Tibial nerve (tissue), 4 donors: ENCODE measurements at places on chromosomes 12 and 14. TPM values are rescaled to one million over a fixed set of nuclear protein-coding genes. Genes with fewer than 3 reads are reported as not detected.

FITM1 gene
- not detected for total RNA-seq

DDX51 gene
- 43.8 TPM for total RNA-seq

ACOT6 gene
- not detected for total RNA-seq

CRADD gene
- 53.7 TPM for total RNA-seq

SLC35F4 gene
- not detected for total RNA-seq

PDZRN4 gene
- 197 TPM for total RNA-seq

RNASE2 gene
- 0.59 TPM for total RNA-seq

PSMC1 gene
- total RNA-seq, result 96.1 TPM

GPRC5D gene
- total RNA-seq, result not detected

DENND5B gene
- total RNA-seq, result 22.6 TPM

TSPAN11 gene
- total RNA-seq, result 20.7 TPM

- DNase-seq, result no peak
These were observed 700.6 kb downstream of the DIO2 start for GRCh38 chr14:79510659-79511058.

DNA sequence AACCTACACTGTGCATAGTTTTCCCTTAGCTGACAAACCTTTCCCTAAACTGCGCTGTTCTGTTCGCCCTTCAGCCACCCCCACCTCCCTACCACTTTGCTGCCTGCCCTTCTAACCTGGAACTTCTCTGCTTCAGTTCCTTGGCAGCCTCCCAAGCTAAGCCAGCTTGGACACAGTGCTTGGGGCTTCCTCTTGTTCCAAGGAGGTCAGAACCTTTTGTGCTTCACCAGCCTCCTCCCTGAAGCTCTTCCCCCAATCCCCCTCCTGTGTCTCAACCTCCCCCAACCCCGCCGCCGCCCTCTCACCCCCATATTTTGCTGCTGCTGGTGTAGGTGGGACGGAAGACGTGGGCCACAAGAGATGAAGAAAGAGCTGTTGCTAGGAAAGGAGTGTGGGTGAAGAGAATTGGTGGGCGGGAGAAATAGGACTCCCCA lies 8.1 kb upstream of the RIC8B start:
- peak; percentile 71 for DNase-seq

GRCh38 chr12:113642672-113643071 lies 171.0 kb upstream of the LHX5 start:
- DNase-seq, result no peak

DNA sequence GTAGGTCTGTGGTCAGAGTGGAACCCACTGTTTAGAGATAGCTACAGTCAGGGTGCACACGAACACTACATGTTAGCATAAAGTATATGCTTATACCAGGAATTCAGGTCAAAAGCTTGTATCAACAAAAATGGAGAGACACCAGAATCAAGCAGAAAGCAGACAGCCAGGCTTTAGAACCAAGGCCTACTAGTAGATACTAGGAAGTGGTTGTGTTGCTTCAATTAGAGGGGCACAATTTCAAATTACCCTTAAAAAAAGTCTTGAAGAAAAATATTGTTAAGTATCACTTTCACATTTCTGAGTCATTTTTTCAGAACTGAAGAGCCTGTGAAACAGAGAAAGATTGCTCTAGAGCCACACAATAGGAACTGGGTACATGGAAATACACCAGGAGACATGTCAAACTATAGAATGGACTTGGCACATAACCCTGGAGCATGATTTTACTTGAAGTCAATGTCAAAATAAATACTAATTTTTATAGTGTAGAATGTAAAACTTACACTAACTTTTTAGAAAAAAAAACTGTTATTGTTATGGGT lies 41.6 kb downstream of the LRRC9 start:
- no peak for DNase-seq

GRCh38 chr14:102731871-102732800 lies 45.1 kb upstream of the TRAF3 start:
- no peak for DNase-seq

- DNase-seq, result no peak
These were observed 80.5 kb upstream of the DACT1 start for GRCh38 chr14:58557242-58557641.

DNA sequence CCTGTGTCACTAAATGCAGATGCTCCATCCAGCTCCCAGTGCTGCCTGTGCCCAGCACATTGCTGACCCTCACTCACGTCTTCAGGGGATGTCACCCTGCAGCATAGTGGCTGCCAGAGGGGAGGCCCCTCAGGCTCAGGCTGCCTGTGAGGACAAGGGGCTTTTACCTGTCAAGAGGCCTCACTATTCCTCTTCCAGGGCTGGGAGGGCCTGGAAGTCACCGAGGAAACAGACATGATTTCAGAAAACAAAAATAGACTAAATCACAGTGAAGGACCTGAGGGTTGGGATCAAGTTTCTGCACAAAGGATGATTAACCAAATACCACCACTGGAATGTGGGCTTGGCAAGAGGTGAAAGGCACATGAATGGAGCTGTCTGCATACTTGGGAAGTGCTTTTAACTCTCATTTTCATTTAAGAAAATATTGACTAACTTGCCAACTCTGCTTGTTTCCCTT lies 1202.3 kb downstream of the BCL11B start:
- DNase-seq, result no peak

GRCh38 chr12:98924-99352 lies 32.4 kb downstream of the IQSEC3 start:
- DNase-seq, result no peak

- DNase-seq, result no peak
These were observed 47.1 kb upstream of the ATXN7L3B start for GRCh38 chr12:74490390-74491064.

- peak; percentile 74 for DNase-seq
These were observed 25.8 kb upstream of the TMCC3 start for GRCh38 chr12:94676031-94676641.

GRCh38 chr14:96038920-96039632 lies at the start of gene C14orf132:
TSS of gene C14orf132 (plus strand) at chr14:96039362. CDS start at chr14:96039501, 139 bp downstream.
- peak; percentile 36 for DNase-seq

GRCh38 chr12:58009405-58010195 lies 68.2 kb downstream of the ATP23 start:
- DNase-seq, result no peak

DNA sequence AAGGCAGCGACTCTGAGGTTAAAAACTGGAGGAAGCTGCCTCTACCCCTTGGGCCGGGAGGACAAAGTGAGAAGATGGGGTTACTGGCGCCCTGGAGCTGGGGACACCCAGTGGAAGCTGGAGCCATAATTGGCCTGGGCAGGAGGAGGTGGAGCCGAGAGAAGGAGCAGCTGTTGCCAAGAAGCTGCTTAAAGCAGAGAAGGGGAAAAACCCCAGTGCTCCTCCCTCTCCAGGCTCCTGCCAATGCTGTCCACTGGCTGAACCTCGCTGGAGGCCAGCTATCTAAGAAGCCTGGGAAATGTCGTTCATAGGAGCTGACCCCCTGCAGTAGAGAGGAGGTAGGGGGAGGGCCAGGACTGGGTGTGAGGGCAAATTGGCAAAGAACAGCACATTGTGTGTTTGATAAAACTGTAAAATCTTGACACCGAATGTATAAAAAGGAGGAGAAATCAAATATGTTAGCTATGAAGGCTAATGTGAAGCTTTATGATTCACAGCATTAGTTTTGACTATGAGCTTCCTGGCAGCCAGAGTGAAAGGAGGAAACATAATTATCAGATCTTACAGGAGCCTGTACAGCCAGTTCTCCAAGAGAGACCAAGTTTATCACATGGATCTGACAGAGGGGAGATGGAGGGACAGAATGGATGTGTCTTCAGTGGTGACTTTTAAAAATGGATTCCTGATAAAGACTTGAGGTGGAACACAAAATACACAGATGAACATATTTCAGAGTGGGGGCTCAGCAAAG lies 9.5 kb downstream of the HHIPL1 start:
- peak; percentile 31 for DNase-seq

- DNase-seq, result no peak
These were observed 1.1 kb downstream of the NCAPD2 start for GRCh38 chr12:6494968-6495367.
